ENCODE measurements at places on chromosomes 5 and 9.

GRCh38 chr5:153458268-153458667 lies 32.2 kb upstream of the GRIA1 start:
- no peak for DNase-seq

GRCh38 chr9:16996901-16997491 lies 126.5 kb upstream of the BNC2 start:
- no peak for DNase-seq

- DNase-seq, result no peak
Measured at GRCh38 chr9:104304925-104305324, 199.1 kb upstream of the OR13F1 start.

GRCh38 chr5:75640395-75640794 lies 29.1 kb downstream of the ANKDD1B start:
- no peak for DNase-seq

DNA sequence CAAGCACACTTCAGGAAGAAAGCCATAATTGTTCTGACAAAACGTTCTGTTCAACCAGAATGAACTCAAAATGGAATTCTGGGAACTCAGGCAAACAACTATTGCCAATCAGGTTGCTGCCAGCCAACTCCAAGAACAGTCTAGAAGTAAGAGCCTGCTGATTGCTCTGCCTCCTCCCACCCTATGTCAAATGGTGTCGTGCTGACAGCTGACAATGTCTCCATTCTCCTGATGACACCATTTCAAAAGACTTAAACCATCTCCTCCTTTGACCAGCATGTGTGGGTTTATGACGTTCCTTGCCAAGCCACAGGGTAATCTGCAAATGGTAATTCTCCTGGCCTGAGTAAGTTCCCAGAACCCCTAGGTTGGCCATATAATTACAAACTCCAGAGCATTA lies 21.9 kb upstream of the PLIN2 start:
- no peak for DNase-seq

GRCh38 chr9:124457887-124458431 lies 7.7 kb downstream of the ADGRD2 start:
- no peak for DNase-seq

DNA sequence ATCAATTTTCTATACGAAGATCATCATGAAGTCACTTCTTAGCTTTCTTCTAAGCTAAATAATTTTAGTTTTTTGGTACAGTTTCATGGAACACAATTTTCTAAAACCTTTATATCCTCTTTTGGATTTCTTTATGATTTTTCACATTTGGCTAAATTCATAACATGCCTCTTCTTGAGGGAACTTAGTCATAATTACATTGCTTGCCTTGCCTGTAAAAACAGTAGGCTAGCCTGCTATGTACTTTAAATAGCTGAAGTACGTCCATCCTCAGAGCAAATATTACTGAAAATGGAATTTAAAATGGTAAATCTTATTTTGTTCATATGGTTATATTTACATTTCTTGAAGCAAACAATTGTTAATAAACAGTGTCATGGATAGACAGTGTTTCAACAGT lies 225.0 kb downstream of the VPS13A start:
- no peak for DNase-seq

GRCh38 chr5:36593867-36594266 lies 12.5 kb upstream of the SLC1A3 start:
- no peak for DNase-seq
